Panc1 (cell line): ENCODE measurements at places on chromosomes 5 and 9. TPM values are rescaled to one million over a fixed set of nuclear protein-coding genes. Genes with fewer than 3 reads are reported as not detected.

The GAPT gene
- total RNA-seq, result not detected

- DNase-seq, result no peak
- no peaks in the 10 kb centered on the region for H3K36me3 ChIP-seq
- no peaks in the 10 kb centered on the region for H3K4me1 ChIP-seq
Observed at GRCh38 chr9:8733131-8733954, 933.8 kb upstream of the DMAC1 start.

- no peaks in the 10 kb centered on the region for H3K27me3 ChIP-seq
- no peak overlapping the region for H3K4me3 ChIP-seq
- H3K36me3 ChIP-seq, result no peaks in the 10 kb centered on the region
- no peaks in the 10 kb centered on the region for H3K4me1 ChIP-seq
Observed at GRCh38 chr9:16062542-16063240, 509.8 kb downstream of the CCDC171 start.

DNA sequence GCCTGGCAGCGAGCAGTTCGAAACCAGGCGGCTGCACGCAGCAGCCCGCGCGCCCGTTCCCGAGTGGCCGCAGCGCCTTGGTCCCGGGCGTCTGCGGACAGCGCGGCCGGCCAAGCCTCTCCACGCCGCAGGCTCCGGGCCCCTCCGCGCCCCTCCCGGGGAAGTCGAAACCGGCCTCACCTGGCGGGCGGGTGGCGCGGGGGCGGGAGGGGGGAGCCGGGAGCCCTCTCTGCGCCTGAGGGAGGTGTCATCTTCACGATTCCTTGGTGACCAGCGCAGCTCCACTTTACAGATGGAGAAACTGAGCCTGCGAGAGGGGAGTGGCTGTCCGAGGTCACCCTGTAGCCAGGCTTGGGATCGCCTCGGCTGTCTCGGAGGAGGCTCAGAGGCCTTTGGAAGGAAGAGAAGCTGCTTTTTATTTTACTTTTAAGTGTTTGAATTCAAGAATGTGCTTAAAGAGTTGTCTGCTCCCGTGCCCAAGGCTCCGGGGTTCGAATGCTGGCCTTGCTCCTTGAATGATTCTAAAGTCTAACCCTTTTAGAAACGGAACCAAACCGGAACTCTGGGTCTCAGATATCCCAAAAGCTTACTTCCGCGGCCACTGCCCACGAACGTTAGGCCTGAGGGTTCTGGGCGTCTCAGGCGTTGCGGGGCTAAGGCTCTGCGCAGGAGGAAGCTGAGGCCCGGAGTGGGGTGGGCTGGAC lies 662 bp downstream of the SUSD3 start:
- no peaks in the 10 kb centered on the region for H3K36me3 ChIP-seq
- H3K4me1 ChIP-seq, result peaks cover 19% of the 10 kb centered on the region
- no peaks in the 10 kb centered on the region for H3K27me3 ChIP-seq
- H3K4me3 ChIP-seq, result peak overlapping the region; percentile 35

The SPINK6 gene
- not detected for total RNA-seq

- no peaks in the 10 kb centered on the region for H3K36me3 ChIP-seq
- no peaks in the 10 kb centered on the region for H3K27me3 ChIP-seq
- no peak for DNase-seq
- H3K27ac ChIP-seq, result no peak overlapping the region
Observed at GRCh38 chr9:88037285-88037845, 63.0 kb upstream of the CDK20 start.
